ENCODE measurements at places on chromosomes 7 and 10. TPM values are rescaled to one million over a fixed set of nuclear protein-coding genes. Genes with fewer than 3 reads are reported as not detected.

Gene GSTO2
- 22.5 TPM for total RNA-seq

Gene NEBL
- total RNA-seq: 85.2 TPM

DNA sequence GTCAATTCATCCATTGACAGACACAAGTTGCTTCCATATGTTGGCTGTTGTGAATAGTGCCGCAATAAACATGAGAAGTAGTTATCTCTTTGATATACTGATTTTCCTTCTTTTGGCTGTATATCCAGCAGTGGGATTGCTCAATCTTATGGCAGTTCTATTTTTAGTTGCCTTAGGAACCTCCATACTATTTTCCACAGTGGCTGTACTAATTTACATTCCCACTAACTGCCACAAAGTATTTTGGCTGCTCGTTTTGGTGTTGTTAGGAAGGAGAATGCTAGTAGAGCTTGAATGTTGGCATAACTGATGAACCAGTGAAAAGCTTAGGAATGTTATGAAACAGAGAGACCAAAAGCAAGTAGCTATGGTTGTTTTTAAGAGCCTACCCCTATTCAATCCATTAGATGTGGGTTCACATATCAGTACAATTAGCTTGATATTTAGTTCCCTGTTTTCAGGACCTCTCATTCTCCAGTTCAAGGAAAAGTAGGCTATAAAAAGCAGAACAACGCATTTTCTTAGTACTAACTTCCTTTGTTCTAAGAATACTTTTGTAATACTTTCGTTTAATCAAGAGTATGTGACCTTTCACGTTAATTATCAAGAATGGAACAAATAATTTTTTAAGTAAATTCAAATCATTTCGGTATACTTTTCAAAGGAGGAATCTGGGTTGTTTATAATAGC is 100.3 kb downstream of the FAS start:
- DNase-seq: no peak

DNA sequence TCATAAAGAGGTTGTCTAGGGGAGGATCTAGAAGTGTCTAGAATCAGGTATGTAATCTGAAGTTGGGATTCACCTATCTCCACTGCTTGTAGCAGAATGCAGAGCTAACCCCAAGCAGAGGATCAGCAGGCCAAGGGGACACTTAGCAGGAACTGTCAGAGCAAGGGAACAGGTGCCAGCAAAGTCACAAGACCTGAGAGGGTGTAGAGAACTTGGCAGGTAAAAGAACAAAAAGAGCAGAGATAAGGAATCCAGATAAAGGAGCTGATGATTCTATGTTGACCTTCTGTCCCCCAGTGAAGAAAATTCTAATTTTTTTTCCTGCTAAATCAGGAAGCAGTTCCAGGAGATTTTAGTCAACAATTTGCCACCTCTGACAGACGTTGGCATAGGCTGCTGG is 91.4 kb upstream of the CCDC71L start:
- no peak for DNase-seq

- no peak for DNase-seq
Observed at GRCh38 chr10:14056610-14057332, 274.0 kb downstream of the FRMD4A start.

Gene PRF1
- 2.2 TPM for total RNA-seq

DNA sequence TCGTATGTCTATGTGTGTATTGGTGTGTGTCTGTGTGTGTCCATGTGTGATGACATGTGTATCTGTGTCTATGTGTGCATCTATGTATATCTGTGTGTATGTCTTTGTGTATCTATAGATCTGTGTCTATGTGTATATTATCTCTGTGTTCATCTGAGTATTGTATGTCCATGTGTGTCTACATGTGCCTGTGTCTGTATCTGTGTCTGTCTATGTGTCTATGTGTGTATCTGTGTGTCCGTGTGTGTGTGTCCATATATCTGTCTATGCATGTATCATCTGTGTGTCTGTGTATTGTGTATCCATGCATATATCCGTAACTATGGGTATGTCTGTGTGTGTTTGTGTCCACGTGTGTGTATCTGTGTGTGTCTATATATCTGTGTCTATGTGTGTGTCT is 2.7 kb upstream of the FAM20C start:
- DNase-seq: no peak

- DNase-seq: no peak
Observed at GRCh38 chr7:159218607-159219006, 73.9 kb upstream of the VIPR2 start.

Gene CPVL
- 11.4 TPM for total RNA-seq

Gene KBTBD2
- 55.9 TPM for total RNA-seq

Gene SRRM3
- 3.4 TPM for total RNA-seq

Gene HOXA5
- total RNA-seq: 11.5 TPM

Gene TAS2R41
- 1.3 TPM for total RNA-seq

DNA sequence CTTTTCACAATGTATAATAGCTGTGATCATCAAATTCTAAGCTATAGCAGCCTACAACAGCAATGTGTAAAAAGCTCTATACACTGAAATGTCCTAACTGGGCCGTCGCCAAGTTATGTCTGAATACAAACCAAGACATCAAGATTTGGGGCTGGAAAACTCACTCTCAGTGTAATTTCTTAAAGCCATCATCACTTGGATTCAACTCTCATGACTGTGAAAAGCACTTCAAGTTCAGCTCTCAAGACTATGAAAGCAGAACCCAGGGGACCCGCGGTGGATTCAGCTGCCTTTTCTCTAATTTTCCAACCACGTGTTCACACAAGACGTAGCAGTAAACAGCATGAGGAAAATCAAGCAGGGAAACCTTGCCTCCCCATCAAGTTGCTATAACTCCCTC is 15.8 kb upstream of the ZNRF2 start:
- DNase-seq: no peak

- no peak for DNase-seq
Observed at GRCh38 chr10:22593026-22593425, 121.4 kb downstream of the PIP4K2A start.

Gene SLC26A4
- total RNA-seq: 0.44 TPM

Gene ZNF487
- 12.8 TPM for total RNA-seq

- no peak for DNase-seq
Observed at GRCh38 chr7:117325836-117326235, 3.0 kb upstream of the WNT2 start.

Gene INHBA
- 2.0 TPM for total RNA-seq

- DNase-seq: no peak
Observed at GRCh38 chr7:114412548-114412947, 2.1 kb upstream of the FOXP2 start.

DNA sequence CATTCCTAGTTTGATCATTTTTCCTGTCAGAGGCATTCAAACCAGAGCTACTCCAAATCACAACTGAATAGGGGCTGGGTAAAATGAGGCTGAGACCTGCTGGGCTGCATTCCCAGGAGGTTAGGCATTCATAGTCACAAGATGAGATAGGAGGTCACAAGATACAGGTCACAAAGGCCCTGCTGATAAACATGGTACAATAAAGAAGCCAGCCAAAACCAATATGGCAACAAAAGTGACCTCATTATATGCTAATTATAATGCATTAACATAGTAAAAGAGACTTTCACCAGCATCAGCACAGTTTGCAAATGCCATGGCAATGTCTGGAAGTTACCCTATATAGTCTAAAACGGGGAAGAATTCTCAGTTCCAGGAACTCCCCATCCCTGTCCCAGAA is 37.3 kb downstream of the TWIST1 start:
- DNase-seq: no peak

DNA sequence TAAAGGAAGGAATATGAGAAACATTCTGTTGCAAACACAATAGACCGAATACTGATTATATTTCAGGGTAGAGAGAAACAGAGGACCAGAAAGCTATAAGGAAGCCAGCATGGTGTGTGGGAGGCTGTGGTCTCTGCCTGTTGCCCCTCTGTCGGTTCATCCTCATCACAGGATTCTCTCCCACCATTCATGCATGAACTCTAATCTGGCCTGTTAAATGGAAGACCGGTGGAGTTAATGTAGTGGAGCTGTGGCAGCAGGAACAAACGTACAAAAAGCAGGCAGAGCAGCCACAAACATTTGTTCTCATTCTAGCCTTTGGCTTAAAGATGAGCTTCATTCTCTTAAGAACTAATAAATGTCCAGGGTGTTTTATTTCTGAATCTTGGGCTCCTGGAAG is 902.4 kb downstream of the LRMDA start:
- no peak for DNase-seq

- no peak for DNase-seq
Observed at GRCh38 chr7:25012254-25012653, 32.3 kb upstream of the OSBPL3 start.

Gene CUZD1
- 0.48 TPM for total RNA-seq

Gene TMEM176A
- total RNA-seq: 66.5 TPM

Gene HECW1
- 0.48 TPM for total RNA-seq

Gene H2BK1
- not detected for total RNA-seq

Measured in breast epithelium (tissue), 4 donors.